Bronchus fibroblast of lung (primary cell): ENCODE measurements at places on chromosomes 1 and 21. TPM values are rescaled to one million over a fixed set of nuclear protein-coding genes. Genes with fewer than 3 reads are reported as not detected.

MYBPH gene
- not detected in 2 replicates for total RNA-seq

TTLL10 gene
- not detected in 2 replicates for total RNA-seq

PACC1 gene
- 9.8 and 10.8 TPM in 2 replicates for total RNA-seq

HES3 gene
- total RNA-seq, result not detected in 2 replicates

PLPPR4 gene
- under 0.01 and 0.15 TPM in 2 replicates for total RNA-seq

CHTOP gene
- total RNA-seq, result 40.5 and 43.7 TPM in 2 replicates

GJC2 gene
- total RNA-seq, result 1.9 and 2.4 TPM in 2 replicates

LSS gene
- total RNA-seq, result 244 and 258 TPM in 2 replicates

IVL gene
- total RNA-seq, result not detected in 2 replicates

ATP1A4 gene
- not detected in 2 replicates for total RNA-seq

MTF1 gene
- 1.0 and 1.3 TPM in 2 replicates for total RNA-seq

SLC44A3 gene
- 0.17 and 0.30 TPM in 2 replicates for total RNA-seq

FCGR1A gene
- total RNA-seq, result not detected in 2 replicates

NUP210L gene
- total RNA-seq, result not detected in 2 replicates

MIS18A gene
- total RNA-seq, result 16.5 TPM in 2 replicates

TMEM81 gene
- total RNA-seq, result 0.67 and 1.0 TPM in 2 replicates

NTNG1 gene
- total RNA-seq, result 7.2 and 10.9 TPM in 2 replicates

FCRL1 gene
- not detected in 2 replicates for total RNA-seq

MEX3A gene
- total RNA-seq, result 5.1 and 6.2 TPM in 2 replicates

KIF2C gene
- total RNA-seq, result 64.9 and 71.5 TPM in 2 replicates

TCP10L gene
- total RNA-seq, result not detected in 2 replicates

HSD3B1 gene
- not detected in 2 replicates for total RNA-seq

B3GALNT2 gene
- 16.2 and 16.5 TPM in 2 replicates for total RNA-seq

NOS1AP gene
- 0.17 and 0.30 TPM in 2 replicates for total RNA-seq

PTCH2 gene
- total RNA-seq, result under 0.01 and 0.15 TPM in 2 replicates

CRYAA gene
- total RNA-seq, result not detected in 2 replicates

ZNF436 gene
- 5.1 and 5.7 TPM in 2 replicates for total RNA-seq

EFNA1 gene
- 0.50 and 0.89 TPM in 2 replicates for total RNA-seq

XCL2 gene
- not detected in 2 replicates for total RNA-seq

PTGS2 gene
- total RNA-seq, result 0.17 and 0.45 TPM in 2 replicates

SLC1A7 gene
- not detected in 2 replicates for total RNA-seq

AKR7A3 gene
- total RNA-seq, result 0.59 and 0.84 TPM in 2 replicates

IRF6 gene
- total RNA-seq, result 0.34 and 0.59 TPM in 2 replicates

LRRC38 gene
- total RNA-seq, result not detected in 2 replicates

VASH2 gene
- total RNA-seq, result 2.0 and 3.1 TPM in 2 replicates

GRHL3 gene
- total RNA-seq, result 0.17 TPM in 1 of 2 replicates, not detected in the other

RHOU gene
- total RNA-seq, result 0.67 and 1.0 TPM in 2 replicates

SMPDL3B gene
- total RNA-seq, result not detected in 2 replicates

WDR3 gene
- total RNA-seq, result 18.7 and 20.3 TPM in 2 replicates

GPX7 gene
- total RNA-seq, result 52.2 and 55.5 TPM in 2 replicates

OVAAL gene
- not detected in 2 replicates for total RNA-seq

AADACL4 gene
- not detected in 2 replicates for total RNA-seq

ADGRL4 gene
- total RNA-seq, result 7.0 and 10.4 TPM in 2 replicates

LCE2A gene
- total RNA-seq, result not detected in 2 replicates

HPCAL4 gene
- not detected in 2 replicates for total RNA-seq

CHAF1B gene
- 9.6 and 12.5 TPM in 2 replicates for total RNA-seq

OLIG2 gene
- not detected in 2 replicates for total RNA-seq

S100A12 gene
- not detected in 2 replicates for total RNA-seq

DEDD gene
- 25.2 and 32.0 TPM in 2 replicates for total RNA-seq

PLA2G2C gene
- total RNA-seq, result not detected in 2 replicates

SELP gene
- not detected in 2 replicates for total RNA-seq

LORICRIN gene
- total RNA-seq, result not detected in 2 replicates

STXBP3 gene
- total RNA-seq, result 31.3 and 38.5 TPM in 2 replicates

TPTE gene
- total RNA-seq, result not detected in 2 replicates

SLC35F3 gene
- not detected in 2 replicates for total RNA-seq
